ENCODE measurements at places on chromosomes 3 and 15. TPM values are rescaled to one million over a fixed set of nuclear protein-coding genes. Genes with fewer than 3 reads are reported as not detected.

- no peak overlapping the region for H3K27ac ChIP-seq
- H3K4me1 ChIP-seq = peaks cover 44% of the 10 kb centered on the region
- H3K27me3 ChIP-seq = no peaks in the 10 kb centered on the region
- DNase-seq = no peak
These were observed 38.3 kb downstream of the CHD2 start for GRCh38 chr15:92938387-92938786.

The FAM81A gene
- total RNA-seq = 5.4 TPM

- H3K4me3 ChIP-seq = no peak overlapping the region
- H3K36me3 ChIP-seq = no peaks in the 10 kb centered on the region
- H3K27ac ChIP-seq = no peak overlapping the region
- no peaks in the 10 kb centered on the region for H3K27me3 ChIP-seq
- H3K4me1 ChIP-seq = no peaks in the 10 kb centered on the region
These were observed 143.7 kb upstream of the ZNF385D start for GRCh38 chr3:21894459-21895340.

The ATP8B4 gene
- 1.2 TPM for total RNA-seq

The UTS2B gene
- not detected for total RNA-seq

The FAM107A gene
- total RNA-seq = 11.2 TPM

DNA sequence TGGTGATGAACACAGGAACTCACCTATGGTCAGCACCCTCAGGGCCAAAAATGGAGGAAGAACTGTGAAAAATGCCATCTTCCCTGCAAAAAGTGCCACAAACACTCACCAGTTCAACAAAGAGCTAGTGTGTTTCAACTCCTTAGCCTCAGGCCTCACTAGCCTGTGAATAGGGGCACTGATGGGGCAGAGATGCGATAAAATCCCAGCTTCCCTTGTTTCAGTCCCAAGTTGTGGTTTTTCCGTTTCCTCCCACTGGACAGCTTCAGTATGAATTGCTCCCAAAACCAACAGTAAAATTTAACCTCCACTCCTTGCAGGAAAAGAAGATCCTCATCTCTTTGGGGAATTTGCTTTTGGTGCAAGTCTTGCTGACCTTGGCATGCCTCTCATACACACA, 117.4 kb upstream of the ADAMTS9 start:
- H3K27ac ChIP-seq = no peak overlapping the region
- no peak for DNase-seq
- H3K27me3 ChIP-seq = no peaks in the 10 kb centered on the region
- H3K4me1 ChIP-seq = no peaks in the 10 kb centered on the region
- H3K36me3 ChIP-seq = no peaks in the 10 kb centered on the region
